ENCODE measurements at places on chromosomes 13 and 19.

DNA sequence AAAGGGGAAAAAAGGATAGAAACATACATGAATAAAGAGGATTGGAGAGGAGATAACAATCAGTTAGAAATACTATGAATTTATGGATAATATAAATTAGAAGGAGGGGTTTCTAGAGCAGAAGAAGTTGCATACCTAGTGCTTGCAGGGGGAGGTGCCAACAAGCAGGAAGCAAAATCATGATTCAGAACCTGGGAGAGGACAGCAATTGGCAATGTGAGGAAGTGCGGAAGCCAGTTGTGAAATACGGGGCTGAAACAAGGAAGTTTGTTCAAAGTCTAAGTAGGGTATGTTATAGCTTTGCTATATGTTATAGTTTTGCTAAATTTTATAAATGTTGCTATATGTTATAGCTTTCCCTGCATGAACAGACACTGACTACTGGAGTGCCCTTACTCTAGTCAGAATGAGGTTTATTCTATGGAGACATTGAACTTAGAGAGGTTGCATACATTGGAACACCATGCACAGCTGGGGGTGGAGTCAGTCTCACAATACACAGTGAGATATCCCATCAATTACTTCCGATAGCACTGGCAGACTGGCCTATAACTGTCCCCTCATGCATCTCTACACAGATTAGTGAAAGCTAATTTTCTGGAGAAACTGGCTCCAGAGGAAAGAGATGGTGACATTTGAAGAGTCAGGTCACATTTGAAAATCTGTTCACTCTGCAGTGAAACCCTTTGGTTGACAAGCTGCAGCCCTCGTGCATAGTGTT is 92.1 kb downstream of the GPC6 start:
- no peak for ATAC-seq

DNA sequence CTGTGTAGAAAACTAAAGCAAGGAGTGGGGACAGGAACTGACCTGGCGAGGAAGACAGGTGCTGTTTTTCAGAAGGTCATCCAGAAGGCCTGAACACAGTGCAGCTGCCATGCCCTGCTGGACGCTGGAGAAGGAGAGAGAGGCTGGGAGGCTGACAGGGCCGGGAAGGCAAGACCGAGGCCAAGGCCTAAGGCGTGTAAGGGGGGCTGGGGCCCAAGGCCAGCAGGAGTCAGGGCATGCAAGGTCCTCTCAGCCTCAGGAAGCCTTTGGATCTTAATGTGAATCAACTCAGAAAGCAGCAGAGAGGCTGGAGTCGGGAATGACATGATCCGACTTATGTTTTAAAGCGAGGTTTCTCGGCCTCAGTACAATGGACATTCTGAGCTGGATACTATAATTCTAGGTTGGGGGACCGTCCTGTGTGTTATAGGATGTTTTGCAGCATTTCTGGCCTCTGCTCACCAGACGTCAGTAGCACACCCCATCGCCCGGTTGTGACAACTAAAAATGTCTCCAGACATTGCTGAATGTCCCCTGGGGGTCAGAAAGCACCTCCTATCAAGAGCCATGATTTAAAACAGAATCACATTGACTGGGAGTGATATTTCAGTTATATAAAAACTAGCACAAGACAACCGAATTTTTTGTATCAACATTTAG is 530.4 kb downstream of the MYO16 start:
- ATAC-seq, result no peak

- peak; percentile 24 for ATAC-seq
Measured at GRCh38 chr13:35724446-35724845, 248.0 kb upstream of the MAB21L1 start.

- ATAC-seq, result peak; percentile 22
Measured at GRCh38 chr13:31022928-31023530, 90.6 kb downstream of the TEX26 start.

DNA sequence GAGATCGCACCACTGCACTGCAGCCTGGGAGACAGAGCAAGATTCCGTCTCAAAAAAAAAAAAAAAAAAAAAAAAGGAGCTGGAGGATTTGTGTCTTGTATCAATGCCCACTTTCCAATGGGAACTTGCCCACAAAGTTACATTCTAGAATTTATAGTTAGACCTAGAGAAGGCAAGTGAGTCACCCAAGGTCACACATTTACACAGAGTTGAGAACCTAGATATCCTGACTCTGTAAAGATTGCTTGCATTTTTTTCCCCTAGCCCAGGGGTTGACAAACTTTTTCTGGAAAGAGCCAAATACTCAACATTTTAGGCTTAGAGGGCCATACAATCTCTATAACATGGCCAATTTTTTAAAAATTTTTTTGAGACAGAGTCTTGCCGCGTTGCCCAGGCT is 7.7 kb upstream of the BRD4 start:
- ATAC-seq, result no peak

GRCh38 chr19:459724-460511 is 915 bp downstream of the SHC2 start:
- peak; percentile 15 for ATAC-seq

- ATAC-seq, result peak; percentile 94
Measured at GRCh38 chr19:43555185-43555770, 20.0 kb downstream of the XRCC1 start.

- ATAC-seq, result peak; percentile 90
Measured at GRCh38 chr19:46471116-46471733, at the start of gene PNMA8A. Gene PNMA8A, minus strand, starts transcription at chr19:46471563. Its CDS starts 528 bp downstream, at chr19:46471035.

GRCh38 chr19:48795055-48795684 is 15.7 kb downstream of the BCAT2 start:
- peak; percentile 98 for ATAC-seq

DNA sequence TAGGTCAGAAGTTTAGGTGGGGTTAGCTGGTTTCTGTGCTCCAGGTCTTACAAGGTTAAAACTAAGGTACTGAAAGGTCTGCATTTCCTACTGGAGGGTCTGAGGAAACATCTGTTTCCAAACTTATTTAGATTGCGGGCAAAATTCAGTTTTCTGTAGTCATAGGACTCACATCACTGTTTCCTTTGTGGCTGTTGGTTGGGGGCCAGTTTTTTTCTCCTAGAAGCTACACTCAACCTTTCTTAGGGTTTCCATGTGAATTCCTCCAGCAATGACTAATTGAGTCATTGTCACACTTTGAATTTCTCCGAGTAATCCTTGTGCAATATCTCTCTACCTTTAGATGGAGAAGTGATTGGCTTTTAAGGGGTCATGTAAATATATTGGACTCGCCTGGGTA is 773.4 kb upstream of the SLITRK1 start:
- no peak for ATAC-seq

GRCh38 chr19:7799640-7800355 is 30.2 kb upstream of the EVI5L start:
- ATAC-seq, result peak; percentile 86

GRCh38 chr19:30102666-30103065 is 160.6 kb downstream of the URI1 start:
- ATAC-seq, result no peak
